ENCODE measurements at places on chromosomes 3 and 15.

DNA sequence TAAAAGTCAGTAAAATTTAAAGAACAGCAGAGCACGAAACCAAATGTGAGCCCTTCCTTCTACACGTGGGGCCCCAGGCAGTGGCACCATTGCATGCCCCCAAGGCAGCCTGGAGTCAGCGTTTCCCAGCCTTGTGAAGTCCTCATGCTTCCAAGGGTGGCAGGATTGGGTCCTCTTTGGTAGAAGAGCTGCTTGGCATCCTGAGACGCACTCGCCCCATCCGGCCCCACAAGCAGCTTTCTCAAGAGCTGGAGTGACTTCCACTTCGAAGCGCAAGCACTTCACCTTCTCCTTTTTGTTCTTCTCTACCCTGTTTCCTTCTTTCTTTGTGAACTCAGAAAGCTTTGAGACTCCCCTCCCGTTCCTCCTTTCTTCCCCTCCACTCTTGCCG lies 34.7 kb downstream of the ZNF710 start:
- no peak for DNase-seq

DNA sequence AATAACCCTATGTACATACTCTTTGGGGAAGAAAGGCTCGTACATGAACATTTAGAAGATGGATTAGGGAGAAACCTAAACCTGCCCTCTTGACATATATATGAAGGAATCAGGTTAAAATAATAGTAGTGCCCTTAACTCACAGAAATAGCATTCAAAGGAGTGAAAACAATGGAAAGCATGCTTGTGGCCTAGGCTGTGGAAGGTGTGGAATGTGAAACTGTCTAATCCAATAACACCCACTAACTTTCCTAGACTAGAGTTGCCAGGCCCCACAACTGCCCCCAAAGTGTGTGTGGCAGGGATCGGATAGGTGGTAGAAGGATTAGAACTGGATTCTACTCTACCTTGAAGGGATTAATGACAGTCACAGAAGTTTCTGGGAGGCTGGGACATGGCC lies 317.4 kb upstream of the LRRFIP2 start:
- no peak for DNase-seq

- no peak for DNase-seq
Observed at GRCh38 chr3:89521328-89521727, 413.9 kb downstream of the EPHA3 start.

DNA sequence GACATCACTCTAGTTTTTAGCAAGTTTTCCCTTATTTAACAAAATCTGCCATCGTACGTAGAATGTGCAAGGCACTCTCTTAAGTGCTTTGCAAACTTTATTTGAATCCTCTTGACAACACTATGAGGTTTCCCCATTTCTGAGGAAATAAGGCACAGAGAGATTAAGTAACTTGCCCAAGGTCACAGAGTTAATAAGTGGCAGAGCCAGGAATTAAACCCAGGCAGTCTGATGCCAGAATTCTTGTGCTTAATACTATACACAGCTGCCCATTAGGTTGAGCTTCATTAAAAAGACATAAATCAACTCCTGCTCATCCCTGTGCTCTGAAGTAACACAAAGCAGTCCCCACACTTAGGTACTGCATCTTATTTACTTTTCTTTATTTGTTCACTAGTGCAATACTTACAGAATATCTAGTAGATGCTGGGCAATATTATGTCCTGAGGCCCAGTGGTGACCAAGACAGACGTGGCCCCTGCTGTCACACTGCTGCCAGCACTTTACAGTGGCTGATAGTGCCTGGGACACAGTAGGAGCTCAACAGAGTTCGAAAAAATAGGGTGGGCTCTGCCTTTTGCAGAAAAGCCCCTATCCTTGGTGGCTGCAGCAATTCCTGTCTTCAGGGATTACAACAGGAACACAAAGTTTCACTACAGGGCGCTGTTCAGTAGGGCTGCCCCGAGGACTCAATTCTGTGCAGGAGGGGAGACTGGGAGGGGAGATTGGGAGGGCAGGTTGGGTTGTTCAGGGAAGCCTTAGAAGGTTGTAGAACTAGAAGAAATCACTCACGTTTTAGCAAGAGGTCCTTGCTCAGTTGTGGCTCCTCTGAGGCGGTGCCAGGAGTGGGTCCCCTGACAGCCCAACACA lies 138.3 kb upstream of the TPM1 start:
- no peak for DNase-seq

DNA sequence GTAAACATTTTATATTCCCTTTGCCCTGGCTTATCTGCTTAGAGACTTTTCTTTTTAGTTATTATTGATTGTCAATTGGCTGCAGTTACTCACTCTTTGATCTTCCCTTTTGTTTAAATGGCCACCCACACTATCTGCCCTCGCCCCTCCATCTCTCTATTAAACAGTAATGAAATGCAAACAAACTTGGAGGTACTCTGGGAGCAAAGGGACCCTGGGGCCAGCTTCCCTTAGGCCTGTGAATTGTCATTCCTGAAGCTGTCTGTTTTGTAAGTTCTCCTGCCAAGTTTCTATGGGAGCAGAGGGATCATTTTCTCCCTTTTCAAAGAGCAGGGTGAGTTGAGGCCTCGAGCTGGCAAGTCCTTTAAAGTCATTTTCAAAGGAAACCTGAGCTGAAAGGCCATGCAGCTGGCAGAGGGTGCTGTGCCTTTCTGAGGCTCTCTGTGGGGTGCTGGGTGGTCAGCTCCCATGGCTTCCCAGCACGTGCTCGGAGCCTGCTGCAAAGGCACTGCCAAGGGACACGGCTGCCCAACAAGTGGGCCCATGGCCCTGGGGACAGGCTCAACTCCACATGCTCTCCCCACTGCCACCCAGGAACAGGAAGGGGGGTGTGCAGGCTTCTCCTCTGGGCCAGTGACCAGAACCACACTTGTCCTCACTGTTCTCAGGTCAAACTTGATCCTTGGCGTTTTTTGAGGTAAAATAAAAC lies 17.4 kb upstream of the RTP2 start:
- no peak for DNase-seq

DNA sequence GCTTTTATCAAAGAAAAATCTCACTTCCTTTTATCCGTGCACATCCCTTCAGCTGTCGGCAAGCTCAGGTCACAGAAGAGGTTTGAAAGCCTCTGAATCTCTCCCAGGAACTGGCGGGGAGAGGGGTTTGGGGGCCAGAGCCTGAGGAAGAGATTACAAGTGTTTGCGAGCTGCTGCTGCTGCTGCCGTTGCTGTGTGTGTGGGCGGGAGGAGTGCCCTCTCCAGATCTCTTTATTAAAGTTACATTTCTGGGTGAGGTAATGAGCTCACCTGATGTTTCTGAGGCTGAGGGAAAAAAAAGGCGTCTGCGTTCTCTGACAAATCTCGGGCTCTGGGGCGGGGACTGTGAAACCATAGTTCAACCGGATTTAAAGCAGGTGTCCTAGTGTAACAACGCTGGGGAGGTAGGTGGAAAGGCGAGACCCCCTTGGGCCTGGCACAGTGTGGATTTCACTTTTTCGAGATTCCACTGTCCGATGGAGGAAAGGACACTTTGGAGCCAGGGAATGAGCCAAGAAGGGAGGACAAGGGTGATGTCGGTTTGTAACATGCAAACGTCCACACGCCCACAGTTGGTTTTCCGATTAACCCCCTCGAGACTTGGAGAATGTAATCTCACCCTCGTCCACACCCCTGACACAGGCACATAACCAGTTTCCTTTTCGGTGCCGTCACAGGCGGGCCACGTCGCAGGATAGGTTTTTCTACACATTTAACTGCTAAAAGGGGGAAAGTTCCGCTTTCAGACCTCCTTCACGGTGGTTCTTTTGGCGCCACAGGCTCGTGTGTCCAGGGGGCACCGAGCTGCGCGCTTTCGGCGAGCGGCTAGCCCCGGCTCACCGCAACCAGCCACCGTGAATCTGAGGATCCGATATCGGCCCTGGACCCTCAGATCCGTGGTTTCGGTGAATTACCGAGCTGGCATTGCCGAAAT lies 2.1 kb downstream of the ALCAM start:
- peak; percentile 28 for DNase-seq

DNA sequence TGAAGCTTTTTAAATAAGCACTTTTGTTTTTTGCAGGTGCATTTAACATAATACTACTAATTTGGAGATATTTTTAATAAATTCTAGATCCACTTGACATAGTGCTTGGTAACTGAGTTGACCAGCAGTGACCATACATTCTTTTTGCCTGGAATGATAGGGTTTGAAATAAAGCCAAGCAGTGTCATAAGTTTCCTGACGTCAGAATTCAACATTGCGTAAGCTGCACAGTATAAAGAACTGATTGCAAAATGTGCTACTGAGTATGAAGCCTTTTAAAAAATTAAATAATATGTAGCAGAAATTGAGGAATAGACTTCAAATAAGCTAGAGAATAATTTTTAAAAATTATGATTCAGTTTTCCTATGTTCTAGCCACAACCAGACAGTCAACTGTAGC lies 454.6 kb upstream of the ARPP21 start:
- no peak for DNase-seq

DNA sequence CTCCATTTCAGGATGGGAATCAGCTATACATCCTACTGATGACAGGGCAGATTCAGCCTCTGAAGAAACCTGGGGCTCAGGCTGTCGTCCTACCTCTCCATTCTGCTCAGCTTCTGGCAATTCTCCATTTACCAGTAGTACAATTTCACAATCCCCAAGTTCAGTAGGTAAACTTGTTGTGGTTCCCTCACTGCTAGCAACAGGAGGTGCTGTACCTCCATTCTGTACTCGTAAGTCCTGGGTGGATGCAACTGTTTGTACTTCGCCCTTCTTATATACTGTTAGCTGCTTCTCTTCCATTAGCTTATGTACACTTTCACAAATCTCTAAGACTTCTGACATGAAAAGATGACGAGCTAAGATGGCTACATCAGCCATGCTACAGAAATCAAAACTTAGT lies 11.6 kb downstream of the ZBTB11 start:
- DNase-seq = no peak

DNA sequence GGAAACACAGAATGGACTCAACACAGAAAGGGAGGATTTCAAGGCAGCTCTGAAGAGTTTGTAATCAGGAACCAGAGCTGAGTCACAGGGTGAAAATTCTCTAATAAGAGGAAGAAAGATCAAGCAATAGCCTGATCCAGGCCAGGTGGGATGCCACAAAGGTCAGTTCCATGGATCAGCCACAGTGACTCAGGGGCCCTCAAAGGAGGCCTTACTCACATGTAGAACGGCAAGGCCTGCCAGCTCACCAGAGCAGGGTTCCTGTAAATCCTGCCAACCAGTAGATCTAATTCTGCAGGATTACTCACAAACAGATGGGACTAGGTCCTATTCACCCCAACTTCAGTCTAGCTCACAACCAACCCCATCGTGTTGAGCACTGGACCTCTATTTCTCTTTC lies 78.3 kb upstream of the PPP2R3A start:
- DNase-seq = no peak

GRCh38 chr3:37443363-37444035 lies 269.1 kb upstream of the LRRFIP2 start:
- no peak for DNase-seq

GRCh38 chr15:23073890-23074646 lies 34.7 kb upstream of the TUBGCP5 start:
- peak; percentile 39 for DNase-seq

GRCh38 chr3:46501702-46502101 lies 3.9 kb downstream of the RTP3 start:
- DNase-seq = no peak

DNA sequence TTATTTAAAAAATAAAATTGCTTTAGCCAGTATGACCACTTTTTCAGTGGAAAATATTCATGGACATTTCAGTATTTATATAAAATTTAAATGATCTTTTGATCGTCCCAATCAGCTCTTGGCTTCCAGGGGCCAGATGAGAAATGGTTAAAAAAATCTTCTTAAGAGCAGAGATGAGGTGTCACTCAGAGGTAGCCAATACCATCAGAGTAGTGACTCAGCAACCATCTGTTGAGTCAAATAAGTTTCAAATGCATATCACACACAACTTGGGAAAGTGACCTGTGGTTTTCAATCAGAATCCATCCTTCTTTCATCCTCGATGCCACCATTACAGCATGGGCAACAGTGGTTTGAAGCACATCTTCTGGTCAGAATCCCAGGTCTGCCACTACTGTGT lies 958.8 kb upstream of the NR2F2 start:
- no peak for DNase-seq

DNA sequence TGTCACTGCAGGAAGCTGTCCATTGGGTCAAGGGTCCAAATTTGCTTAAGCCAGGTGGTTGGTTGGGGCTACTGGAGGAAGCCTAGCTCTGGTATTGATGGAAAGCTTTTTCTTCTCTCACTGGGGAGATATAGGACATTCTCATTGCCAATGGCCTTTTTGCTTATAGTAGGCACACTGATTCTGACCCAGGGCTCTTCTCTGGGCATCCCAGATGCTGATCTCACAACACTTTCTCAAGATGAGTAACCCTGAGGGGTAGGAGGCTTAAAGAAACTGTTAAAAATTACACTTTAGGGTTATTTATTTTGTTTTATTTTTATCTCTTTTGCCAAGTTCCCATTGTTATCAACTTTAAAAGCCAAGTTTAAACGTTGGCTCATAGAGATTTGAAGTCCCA lies 337.8 kb downstream of the LRRC3B start:
- no peak for DNase-seq

DNA sequence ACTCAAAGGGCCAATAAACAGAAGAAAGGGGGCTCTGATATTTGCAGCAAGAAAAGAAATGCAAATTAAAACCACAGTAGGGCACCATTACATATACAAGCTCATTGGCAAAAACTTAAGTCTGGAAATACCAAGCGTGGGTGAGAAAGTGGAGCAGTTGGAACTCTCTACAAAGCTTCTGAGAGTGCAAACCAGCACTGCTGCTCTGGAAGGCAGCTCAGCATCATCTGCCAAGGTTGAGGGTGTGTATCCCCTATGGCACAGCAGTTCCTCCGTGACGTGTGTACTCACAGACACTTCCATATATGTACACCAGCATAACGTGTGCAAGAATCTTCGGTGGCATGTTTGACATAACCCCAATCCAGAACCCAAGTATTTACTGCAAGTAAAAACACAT lies 271.0 kb upstream of the ATP10A start:
- DNase-seq = no peak

GRCh38 chr3:132380920-132381319 lies 36.4 kb upstream of the DNAJC13 start:
- no peak for DNase-seq

DNA sequence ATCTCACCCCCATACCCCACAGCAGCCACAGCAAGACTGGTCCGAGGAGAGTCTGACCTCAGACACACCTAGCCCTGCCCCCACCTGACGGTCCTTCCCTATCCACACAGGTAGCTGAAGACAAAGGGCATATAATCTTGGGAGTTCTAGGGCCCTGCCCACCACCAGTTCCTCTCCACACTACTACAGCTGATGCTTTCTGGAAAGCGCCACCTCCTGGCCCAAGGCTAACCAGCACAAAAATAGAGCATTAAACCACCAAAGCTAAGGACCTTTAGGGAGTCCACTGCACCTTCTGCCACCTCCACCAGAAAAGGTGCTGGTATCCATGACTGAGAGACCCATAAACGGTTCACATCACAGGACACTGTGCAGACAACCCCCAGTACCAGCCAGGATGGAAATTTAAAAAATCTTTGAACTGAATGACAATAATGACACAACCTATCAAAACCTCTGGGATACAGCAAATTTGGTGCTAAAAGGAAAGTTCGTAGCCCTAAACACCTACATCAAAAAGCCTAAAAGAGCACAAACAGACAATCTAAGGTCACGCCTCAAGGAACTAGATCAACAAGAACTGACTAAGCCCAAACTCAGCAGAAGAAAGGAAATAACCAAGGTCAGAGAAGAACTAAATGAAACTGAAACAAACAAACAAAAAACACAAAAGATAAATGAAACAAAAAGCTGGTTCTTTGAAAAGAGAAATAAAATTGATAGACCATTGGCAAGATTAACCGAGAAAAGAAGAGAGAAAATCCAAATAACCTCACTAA lies 122.1 kb upstream of the TPRG1 start:
- no peak for DNase-seq
